ENCODE measurements at places on chromosomes 5 and 9.

DNA sequence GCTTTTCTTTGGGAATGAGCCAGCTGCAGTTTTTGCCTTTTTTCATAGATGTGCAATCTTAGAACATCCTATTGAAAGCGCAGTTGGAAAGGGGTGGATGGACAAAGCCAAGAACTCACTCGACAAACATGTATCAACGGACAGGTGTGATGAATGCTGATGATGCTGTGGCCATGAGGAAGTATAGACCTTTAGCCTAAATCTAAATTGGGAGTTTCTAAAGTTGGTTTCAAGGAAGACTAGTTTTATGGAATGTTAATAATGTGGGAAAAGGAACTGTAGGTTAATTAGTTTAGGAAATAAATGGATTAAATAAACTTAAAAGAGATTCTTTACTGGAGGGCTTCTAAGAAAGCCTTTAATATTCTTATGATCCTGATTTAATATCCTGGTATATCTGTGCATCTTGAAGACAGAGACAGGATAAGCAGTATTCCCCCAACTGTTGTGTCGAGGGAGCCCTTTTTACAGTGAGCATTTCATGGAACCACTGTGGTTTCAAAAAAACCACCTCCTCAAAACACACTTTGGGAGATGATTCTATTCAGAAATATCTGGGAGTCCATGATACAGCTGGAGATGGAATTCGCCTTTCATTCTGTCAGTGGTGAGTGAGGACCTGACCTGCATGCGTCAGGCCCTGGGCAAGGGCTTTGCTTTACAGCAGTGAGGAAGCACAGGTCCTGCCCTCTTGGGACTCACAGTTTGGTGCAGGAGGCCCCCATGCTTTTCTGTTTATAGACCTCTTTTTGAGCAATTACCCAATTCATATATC, 82.6 kb downstream of the AOPEP start:
- no peak for DNase-seq

DNA sequence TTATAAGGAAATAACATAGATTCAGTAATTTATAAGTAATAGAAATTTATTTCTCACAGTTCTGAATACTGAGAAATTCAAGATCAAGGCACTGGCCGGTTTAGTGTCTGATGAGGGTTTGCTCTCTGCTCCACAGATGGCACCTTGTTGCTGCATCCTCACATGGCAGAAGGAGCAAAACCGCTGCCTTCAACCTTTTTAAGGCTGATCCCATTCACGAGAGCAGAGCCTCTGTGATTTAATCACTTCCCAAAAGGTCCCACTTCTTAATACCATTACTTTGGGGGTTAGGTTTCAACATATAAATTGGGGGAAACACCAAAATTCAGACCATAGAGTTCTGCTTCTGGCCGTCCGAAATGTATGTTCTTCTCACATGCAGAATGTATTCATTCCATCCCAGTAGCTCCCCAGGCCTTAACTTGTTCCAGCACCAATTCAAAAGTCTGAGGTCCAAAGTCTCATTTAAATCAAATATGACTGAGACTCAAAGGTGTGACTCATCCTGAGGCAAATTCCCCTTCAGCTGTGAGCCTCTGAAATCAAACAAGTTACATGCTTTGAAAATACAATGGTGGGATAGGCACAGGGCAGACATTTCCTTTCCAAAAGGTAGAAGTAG, 30.6 kb downstream of the BAAT start:
- DNase-seq, result no peak

DNA sequence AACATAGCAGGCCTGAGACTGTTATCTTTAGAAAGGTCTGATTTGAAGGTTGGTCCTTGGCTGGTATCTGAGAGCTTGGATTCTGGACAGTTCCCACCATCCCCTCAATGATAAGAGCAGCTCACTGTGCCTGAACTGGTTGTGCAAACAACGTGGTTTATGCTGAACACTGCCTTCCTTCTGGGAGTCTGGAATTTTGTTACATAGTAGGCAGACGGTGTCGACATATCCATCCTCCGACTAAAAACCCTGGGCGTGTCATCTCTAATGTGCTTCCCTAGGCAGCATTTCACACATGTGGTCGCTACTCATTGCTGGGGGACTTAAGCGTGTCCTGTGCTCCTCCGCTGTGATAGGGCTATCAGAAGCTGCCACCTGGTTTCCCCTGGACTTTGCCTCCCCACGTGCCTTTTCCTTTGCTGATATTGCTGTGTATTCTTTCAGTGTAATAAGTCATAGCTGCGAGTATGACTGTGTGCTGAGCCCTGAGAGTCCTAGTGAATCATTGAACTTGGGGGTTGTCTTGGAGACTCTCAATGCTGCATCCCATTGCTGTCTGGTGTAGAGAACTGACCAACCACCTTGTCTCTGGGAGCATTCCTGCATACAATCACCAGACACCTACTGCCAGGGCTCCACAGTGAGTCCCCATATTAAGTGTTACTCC, 119.1 kb upstream of the TBC1D2 start:
- no peak for DNase-seq

DNA sequence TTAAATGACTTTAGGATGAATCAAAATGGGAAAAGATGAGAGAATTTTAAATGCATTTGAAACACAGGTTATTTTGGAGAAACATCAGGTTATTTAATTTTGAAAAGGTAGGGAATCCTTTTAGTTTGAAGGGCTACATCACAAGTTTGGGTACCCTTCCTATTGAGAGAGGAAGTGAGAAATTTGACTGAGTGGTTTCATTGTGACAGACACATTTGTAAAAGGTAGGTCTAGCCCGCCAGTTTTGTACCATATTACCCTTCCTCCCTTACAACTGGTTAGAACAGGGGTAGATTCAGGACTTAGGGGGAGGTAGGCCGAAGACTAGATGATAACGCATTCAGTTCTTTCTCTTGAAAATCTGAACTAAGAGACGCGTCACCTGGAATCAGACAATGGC, 464.2 kb downstream of the EBF1 start:
- DNase-seq, result no peak

DNA sequence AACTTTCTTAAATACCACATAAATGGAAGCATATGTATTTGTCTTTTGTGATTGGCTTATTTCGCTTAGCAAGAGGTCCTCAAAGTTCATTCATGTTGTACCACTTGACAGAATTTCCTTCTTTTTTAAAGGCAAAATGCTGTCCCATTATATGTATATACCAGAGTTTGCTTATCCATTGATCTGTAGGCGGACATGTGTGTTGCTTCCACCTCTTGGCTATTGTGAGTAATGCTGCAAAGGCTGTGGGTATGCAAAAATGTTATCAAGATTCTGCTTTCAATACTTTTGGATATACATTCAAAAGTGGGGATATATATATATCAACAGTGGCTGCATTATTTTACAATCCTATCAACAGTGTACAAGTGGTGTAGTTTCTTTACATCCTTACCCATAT, 271.0 kb downstream of the PRR16 start:
- DNase-seq, result no peak

- DNase-seq, result no peak
Measured at GRCh38 chr5:143245929-143246561, 157.4 kb downstream of the NR3C1 start.

DNA sequence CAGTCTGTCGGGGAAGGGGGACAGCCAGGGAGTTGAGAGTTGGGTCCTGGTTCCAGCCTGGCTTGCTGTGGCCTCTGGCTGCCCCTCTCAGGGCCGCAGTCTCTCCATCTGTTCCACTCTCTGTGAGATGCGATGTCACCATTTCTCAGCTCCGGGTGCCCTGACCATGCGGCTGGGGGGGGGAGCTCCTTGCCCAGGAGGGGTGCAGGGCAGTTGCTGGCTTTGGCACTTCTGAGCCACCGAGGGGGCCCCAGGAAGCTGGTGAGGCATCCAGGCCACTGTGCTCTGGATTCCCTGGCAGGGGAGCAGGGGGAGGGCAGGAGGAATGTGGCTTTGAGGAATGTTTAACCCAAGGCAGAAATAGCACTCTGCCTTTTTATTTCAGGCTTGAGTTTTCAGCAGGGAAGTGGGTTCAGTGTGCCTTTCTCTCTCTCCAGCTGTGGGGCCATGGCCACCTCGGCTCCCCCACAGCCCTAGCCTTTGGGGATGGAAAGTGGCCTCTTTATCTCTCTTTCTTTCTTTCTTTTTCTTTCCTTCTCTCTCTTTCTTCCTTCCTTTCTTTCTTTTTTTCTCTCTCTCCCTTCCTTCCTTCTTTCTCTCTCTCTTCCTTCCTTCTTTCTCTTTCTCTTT, 11.0 kb downstream of the NCS1 start:
- DNase-seq, result no peak

GRCh38 chr5:148739023-148739422, 84.7 kb upstream of the HTR4 start:
- DNase-seq, result no peak

DNA sequence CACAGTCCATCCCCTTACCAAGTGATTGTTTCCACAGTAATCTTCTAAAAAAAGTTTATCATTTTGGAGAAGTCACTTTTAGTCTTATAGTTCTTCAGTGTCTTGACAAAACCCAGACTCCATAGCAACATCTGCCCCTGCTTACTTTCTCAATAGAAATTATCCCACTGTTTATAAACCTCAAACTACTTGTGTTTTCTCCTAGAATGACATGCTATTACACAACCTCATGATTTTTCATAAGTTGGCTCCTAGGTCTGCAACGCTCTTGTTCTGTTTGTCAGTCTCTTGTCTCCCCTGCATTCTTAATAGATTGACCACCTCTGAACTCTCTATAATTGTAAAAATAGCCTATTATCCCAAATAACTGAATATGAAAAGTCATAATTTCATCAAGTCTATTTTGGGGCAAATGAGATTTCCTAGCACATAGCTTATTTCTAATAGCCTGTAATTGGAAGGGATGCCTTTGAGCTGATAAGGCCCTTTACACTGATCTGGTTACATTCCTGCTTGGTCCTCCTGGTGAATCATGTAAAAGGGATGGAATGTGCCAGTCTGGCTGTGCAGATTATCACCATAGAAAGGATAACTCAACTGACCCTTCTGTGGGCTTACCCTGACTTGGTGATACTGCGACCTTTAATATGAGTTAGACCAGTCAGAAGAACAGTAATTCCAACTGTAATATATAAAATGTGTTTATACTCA, 69.6 kb downstream of the CHSY3 start:
- DNase-seq, result no peak

DNA sequence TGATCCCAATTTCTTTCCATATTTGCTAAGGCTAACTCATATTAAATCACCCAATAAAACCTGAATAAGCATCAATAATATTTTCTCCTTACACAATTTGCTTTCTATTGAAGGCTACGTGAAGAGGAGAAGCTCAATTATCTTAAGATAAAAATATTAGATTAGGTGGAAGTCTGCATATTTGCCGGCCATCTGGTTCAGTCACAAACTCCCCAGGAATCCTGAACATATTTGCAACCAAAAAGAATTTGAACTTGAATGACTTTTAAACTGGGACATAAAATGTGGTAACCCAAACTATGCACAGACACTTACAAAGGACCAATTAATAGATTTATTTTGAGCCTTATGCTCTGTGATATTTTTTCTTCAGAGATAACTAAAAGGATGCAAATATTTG, 92.3 kb downstream of the HAPLN1 start:
- no peak for DNase-seq

DNA sequence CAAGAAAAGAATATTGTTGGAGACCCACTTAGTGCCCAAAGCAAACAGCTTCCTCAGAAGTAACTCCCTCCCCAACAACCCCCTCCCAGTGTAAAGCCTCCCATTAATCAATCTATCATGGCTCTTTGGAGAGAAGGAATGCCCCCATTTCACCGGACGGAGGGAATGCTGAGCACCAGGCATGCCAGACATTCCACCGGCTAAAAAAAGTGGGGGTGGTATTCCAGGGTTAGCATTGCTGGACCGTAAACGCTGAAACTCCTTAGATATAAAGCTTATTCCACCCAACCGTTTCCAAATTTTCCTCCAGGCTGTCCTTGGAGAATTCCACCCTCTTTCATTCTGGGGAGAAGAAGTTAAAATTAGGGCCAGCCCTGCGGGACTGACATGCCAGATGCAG, 363 bp upstream of the MAMDC2 start:
- no peak for DNase-seq

GRCh38 chr9:98097836-98098235, 21.2 kb downstream of the TRIM14 start:
- DNase-seq, result no peak

DNA sequence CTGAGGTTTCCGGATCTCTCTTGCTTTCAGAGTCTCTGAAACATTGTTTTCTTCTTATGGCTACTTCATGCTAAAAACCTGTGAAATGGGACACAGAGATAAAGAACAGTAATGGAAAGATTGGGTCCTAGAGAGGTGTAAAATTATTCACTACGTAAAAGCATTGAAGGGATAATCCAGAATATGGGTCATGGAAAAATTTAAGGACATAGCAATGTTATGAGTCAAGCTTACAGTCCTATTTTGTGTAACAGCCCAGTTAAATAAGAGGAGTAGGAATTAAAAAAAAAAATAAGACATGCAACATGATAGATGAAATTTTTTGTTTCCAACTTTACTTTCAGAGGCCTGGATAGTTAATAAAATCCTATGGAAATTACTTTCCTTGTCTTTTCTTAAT, 61.9 kb upstream of the ELL2 start:
- DNase-seq, result no peak

DNA sequence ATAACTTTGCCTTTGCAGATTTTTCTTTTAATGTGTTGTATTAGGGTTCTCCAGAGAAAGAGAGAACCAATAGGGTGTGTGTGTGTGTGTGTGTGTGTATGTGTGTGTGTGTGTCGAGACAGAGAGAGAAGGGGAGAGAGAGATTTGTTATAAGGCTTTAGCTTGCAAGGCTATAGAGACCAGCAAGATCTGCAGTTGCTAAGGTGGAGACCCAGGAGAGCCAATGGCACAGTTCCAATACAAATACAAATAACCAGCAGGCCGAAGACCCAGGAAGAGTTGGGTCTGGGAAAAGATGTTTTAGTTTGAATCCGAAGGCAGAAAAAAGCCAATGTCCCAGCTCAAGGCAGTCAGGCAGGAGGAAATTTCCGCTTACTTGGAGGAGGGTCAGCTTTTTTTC, 23.0 kb downstream of the TMOD1 start:
- DNase-seq, result no peak

GRCh38 chr9:136719195-136719880, 7.0 kb downstream of the DIPK1B start:
- DNase-seq, result no peak

DNA sequence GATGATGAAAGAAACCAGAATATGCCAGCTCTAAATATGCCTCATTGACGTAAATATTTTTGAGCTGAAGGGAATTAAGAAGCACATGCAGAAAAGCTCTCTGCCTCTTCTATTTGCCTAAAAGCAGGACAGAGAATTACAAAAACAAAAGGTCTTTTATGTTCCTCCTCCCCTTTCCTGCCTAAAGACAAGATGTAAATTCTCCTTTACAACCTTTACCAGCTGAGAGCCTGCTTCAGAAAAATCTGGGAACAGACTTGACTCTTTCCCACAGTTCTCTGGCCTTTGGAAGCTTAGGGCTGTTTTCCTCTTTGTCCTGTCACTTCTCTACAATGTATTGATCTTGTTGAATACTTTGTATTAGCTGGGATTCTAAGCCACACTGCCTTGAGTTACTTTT, 199.7 kb downstream of the TMC1 start:
- DNase-seq, result no peak

- DNase-seq, result no peak
Measured at GRCh38 chr5:9401786-9402472, 143.9 kb downstream of the SEMA5A start.

- no peak for DNase-seq
Measured at GRCh38 chr5:16970826-16971225, 34.7 kb upstream of the MYO10 start.

- no peak for DNase-seq
Measured at GRCh38 chr5:53607886-53608285, 47.4 kb downstream of the NDUFS4 start.
